ENCODE measurements at places on chromosomes 12 and 14.

- no peak for DNase-seq
Measured at GRCh38 chr14:23137192-23137812, 18.2 kb upstream of the CEBPE start.

DNA sequence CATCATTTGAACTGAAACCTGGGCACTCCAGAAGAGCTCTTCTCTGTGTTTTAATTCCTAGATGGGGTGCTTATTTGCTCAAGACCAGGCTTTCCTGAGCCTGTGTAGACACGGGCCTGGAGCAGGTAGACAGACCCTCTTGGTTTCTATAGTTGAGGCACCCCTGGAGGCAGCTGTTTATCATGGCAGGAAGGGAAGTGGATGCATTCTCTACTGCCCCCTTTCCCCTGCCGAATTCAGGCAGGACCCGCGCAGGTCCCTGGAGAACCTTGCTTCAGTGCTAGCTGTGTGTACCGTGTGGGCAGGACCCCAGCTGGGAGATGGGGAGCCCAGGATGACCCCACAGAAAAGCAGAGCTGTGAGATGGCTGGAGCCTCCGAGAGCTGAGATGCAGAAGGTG, 6.0 kb downstream of the CACNA1C start:
- no peak for DNase-seq

DNA sequence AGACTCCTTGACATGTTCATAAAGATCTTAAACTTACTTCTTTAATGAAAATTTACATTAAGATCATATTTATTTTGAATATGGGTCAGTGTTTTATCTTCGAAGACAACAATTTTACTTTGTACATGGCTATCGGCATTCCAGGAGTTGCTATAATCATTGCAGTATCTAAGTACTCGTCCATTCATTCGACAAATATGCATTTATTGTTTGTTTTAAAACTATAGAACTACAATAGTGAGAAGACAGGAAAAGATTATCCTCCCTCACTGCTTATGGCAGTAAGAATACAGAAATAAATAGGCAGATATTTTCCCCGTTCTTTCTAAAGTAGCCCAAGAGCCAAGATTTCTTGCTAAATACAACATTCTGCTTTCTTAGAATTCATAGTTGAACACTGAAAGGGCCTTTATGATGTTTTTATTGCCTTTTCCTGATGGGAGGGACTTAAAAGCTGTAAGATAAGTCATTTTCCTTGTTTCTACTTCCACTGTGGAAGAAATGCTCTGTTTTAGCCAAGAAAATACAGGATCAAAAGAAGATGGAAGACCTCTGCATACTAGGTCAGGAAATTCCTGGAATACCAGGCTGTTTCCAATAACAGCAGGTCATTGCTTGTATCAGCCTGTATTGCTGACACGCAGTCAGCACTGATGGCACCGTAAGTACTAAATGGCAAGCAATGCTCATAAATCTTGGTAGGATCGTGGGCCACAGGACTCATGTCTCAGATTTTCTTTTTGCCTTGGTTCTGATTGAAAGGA, 521.0 kb upstream of the ATP2B1 start:
- no peak for DNase-seq

DNA sequence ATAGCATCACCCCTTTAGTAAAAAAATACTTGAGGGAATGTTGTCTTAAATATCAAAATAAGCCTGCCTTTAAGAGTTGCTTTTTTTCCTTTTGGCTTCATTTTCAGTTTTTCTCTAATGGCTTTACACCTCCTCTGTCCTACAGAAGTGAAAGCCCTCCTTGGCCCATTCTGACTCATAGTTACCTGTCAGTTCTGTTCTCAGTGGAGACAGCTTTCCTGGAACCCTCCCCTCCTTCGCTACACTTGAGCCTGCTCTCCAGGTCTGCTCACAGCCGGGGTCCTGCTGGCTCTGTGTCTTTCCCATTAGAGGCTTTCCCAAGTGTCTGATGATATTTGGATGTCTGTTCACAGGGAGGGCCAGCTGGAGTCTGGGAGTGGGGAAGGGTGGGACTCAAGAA, 84.0 kb downstream of the PELI2 start:
- no peak for DNase-seq

DNA sequence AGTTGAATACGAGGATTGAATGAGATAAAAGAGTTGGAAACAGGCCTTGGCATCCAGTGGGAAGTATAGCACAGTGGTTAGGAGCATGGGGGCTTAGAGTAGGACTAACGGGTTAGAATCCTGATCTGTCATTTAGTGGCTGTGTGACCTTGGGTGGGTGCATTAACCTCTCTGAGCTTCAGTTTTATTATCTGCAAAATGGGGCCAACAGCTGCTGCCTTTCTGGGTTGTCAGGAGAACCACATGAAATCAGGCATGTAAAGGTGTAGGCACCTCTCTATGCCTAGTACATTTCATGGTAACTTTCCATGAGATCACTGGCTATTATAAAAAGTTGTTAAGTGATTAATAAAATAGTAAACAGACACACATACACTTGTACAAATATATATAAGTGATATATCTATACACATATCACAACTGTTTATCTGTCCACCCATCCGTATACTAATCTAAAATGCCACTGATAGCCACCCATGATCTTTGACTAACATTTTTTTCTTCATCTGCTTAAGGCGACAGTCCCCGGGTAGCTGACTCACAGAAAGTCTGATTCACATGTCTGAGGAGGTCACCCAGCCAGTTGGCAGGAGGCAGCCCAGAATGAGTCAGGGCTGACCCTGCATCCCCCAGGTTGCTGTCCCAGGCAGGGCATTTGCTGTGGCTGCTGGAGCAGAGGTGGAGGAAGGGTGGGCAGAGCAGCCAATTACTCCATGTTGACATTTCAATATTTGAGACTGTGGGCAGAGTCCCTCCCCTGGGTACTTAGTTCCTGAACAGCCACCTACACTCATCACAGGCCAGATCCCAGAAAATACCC, 125.6 kb upstream of the NOS1 start:
- DNase-seq: no peak

DNA sequence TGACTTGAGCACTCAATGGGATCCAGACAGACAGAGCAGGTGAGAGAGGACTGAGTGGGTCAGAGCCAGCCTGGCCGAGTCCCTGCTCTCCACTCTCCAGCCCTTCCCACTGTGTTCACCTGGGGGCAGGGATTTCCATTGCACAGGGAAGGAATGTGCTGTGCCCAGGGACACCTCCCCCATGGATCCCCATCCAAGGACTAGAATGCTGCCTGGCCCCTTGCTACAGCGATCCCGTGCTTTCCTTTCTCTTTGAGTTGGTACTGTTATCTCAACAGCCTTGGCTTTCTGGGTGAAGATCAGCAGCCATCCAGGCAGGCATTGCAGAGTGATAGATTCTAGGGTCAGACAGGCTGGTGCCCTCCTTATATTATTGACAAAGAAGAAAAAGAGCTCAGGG, 60.3 kb upstream of the DLK1 start:
- no peak for DNase-seq

DNA sequence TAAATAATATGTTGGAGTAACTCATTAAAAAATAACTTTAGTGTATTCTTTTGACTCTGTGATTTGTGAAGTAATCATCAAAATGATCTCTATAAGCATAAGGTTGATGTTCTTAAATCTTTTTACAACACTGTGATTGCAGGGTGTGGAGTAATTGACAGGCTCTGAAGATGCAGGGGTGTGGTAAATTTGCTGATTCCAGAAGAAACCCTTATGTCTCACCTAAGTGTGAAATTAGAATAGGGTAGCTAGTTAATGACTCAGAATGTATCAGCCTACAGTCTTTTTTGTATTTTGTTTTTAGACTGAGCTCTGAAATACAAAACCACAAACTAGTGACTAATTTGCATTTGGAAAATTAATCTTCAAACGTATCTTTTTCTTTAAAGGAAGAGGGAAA, 5.9 kb downstream of the PRPF39 start:
- DNase-seq: no peak

DNA sequence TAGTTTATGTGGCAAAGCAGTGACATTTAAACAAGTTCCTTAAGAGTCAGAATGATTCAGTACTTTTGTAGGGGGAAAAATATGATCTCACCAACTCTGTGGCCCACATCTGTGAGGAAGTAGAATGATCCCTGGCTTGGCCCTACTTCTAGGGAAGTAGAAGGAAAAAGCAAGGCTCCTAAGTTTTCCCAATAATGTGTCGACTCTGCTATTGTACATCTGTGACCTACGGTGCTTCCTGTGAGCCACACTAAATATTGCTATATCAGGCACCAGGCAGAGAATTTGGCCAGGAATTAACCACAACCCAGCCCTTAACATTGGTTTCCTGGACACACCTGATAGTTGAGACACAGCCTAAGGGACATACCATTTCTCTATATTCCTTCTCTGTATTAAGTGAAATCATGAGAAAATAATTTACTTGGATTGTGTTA, 9.3 kb upstream of the NID2 start:
- no peak for DNase-seq

GRCh38 chr12:132429602-132429945, 60.4 kb upstream of the FBRSL1 start:
- no peak for DNase-seq

GRCh38 chr14:75939200-75939599, 42.6 kb downstream of the TGFB3 start:
- DNase-seq: no peak

- no peak for DNase-seq
Measured at GRCh38 chr14:55370883-55371455, 40.7 kb downstream of the ATG14 start.

DNA sequence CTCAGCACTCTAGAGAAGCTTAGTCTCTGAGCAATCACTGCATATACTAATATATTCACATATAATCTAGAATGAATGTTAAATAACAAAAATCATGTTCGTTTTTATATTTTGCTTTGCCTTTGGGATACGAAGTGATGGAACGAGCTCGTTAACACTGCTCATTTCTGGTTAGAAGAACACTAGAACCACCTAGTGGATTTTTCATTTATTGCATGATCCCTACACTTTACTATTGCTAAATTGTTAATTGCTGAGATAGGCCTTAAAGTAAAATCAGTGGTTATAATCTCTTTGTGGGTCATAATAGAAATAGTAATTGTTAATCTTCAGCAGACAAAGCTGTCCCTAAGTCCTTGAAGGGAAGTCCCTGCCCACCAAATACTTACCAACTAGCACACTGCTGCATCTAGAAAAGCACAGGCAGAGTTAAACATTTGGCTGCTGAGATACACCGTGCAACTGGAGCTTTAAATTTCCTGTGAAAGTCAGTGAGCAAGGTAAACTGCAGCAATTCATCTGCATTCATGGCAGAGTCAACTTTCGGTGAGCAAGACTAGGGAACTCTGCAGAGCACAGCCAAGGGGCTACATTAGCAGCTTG, 353.7 kb downstream of the APAF1 start:
- DNase-seq: no peak

DNA sequence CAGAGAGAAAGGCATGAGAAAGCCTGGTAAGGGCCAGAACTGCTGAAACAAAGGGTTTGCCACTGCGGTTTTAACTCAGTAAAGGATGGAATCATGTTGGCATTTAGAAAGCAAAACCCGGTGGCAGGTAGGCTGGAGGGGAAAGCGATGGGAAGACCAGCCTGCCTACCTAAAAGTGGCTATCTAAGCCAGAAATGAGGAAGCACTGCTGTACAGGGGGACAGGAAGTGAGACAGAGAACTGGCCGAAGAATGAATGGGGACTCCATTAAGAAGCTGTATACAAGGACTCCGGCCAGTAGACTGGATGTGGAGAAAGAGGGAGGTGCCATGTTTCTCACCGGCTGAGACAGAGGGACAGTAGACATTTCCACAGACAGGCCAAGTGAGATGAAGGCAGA, 48.2 kb downstream of the PPM1H start:
- DNase-seq: no peak

GRCh38 chr12:168763-169525, 45.0 kb downstream of the SLC6A12 start:
- DNase-seq: no peak

- DNase-seq: no peak
Measured at GRCh38 chr12:30970559-30971197, 44.1 kb downstream of the TSPAN11 start.

GRCh38 chr12:57869927-57870318, 23.4 kb upstream of the CTDSP2 start:
- DNase-seq: no peak

- DNase-seq: no peak
Measured at GRCh38 chr12:94595152-94595551, 55.2 kb downstream of the TMCC3 start.
